Activated naive CD8-positive, alpha-beta T cell treated with anti-CD3 and anti-CD28 coated beads for 36 hours (primary cell): ENCODE measurements at places on chromosomes 5 and 9. TPM values are rescaled to one million over a fixed set of nuclear protein-coding genes. Genes with fewer than 3 reads are reported as not detected.
A peak's percentile ranks its signal among the peaks of the same experiment; 100 is the strongest.

- peak; percentile 67 for DNase-seq
Observed at GRCh38 chr5:170333161-170333910, 35.8 kb upstream of the LCP2 start.

- DNase-seq, result no peak
Observed at GRCh38 chr9:36729906-36730305, 157.2 kb downstream of the MELK start.

GRCh38 chr5:78506261-78507024, 142.1 kb downstream of the LHFPL2 start:
- DNase-seq, result no peak

DNA sequence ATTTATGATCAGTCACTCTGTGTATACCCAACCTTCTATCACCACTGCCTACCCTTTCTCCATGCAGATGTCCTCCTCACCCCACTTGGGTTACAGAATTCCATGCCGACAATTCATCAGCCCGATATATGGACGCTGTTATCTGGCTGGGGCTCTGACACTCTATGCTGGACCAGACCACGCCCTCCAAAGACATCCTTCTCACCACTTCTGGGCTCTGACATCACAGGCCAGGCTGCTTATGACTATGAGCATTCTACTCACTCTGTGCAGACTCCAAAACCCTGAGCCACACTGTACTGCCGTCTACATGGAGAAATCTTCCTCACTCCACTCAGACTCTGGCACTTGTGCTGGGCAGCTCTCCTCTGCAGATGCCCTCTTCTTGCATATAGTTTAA, 7.6 kb upstream of the AK3 start:
- no peak for DNase-seq

ANKRD31 gene
- 0.76 TPM for total RNA-seq

DNA sequence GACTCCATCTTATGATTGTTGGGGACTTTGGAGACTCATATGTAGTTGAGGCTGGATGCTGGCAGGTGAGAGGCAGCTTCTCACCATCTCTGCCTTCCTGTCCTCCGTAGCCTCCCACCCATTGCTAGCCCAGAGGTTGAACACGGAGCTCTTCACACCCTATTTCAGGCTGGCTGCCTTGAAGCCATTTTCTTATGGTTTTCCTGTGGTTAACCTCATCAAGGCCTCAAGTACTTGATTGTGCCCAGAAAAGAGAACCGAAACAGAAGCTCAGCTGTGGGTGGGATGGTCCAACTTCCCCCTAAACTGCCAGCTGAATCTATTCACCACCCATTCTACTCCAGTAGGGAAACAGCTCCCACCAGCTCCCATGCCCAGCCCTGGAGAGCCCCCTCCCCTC, 102.9 kb downstream of the LIFR start:
- DNase-seq, result peak; percentile 57

DNA sequence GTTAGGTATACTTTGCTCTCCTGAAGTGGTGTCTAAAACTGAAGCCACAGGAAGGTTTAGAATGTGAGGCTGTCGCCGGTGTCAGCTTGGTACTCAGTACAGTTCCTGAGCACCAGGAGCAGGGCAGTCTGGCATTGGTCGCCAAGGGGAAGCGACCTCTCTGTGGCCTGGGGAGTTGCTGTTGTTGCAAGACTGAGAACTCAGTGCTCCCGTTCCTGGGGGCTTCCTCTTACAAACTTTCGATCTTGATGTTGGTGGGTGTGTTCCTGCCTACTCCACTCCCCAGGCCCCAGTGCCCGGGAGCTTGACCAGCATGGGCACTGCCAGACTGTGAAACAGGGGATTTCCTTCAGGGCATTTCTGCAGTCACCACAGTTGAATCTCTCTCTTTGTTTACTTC, 52.4 kb upstream of the PPARGC1B start:
- DNase-seq, result no peak

- DNase-seq, result no peak
Observed at GRCh38 chr5:6725421-6725820, 12.2 kb downstream of the TENT4A start.

IFNA13 gene
- not detected for total RNA-seq

DNA sequence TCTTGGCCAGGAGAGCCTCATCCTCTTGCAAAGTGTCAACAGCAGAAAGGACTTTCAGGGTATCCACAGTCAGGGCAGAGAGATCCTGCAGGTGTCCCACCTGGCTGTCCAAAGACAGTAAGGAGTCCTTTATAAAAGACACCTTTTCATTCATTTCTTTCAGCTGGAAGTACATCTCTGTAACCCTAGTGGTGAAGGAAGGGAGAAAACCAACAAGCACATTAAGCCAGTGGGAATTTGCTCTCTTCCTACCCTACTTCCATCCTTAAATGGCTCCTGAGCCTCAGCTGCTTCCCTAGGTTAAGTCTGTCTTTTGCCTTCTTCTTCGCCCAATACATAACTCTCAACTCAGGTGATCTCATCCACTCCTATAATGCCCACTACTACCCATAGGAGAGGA, 124.8 kb downstream of the TRPM6 start:
- DNase-seq, result no peak

GRCh38 chr5:125575891-125576505, 829.6 kb upstream of the ZNF608 start:
- DNase-seq, result no peak

PCDHA12 gene
- total RNA-seq, result not detected

GRCh38 chr9:78112004-78112403, 80.4 kb upstream of the GNAQ start:
- DNase-seq, result no peak

- DNase-seq, result no peak
Observed at GRCh38 chr9:126635661-126636439, 22.1 kb downstream of the LMX1B start.

DNA sequence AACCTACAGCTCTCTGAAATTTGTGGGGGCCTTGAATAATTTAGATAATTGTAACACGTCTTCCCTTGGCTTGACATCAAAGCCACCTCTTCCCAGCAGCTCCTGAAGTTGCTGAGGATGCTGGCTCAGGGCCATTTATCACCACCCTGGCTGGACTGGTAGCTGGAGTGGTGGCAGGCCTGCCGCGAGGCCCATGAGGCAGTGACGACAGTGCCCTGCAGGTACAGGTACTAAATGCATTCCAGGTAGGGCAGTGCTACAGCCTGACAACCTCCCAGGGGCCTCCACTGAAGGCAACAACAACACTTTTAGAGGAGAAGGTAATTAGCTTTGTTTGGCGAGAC, 270.2 kb upstream of the KLF4 start:
- no peak for DNase-seq

- DNase-seq, result peak; percentile 77
Observed at GRCh38 chr9:127779136-127779981, 893 bp upstream of the SH2D3C start.

PCDHB8 gene
- total RNA-seq, result not detected

- no peak for DNase-seq
Observed at GRCh38 chr9:89839449-89839848, 234.6 kb downstream of the GADD45G start.

TERT gene
- total RNA-seq, result 6.2 TPM

- no peak for DNase-seq
Observed at GRCh38 chr9:123660691-123661466, 269.0 kb downstream of the DENND1A start.

GRCh38 chr9:4365055-4365454, 65.2 kb upstream of the GLIS3 start:
- DNase-seq, result peak; percentile 12

GRCh38 chr9:96555567-96556386, 63.9 kb downstream of the CDC14B start:
- no peak for DNase-seq

- no peak for DNase-seq
Observed at GRCh38 chr5:150073677-150074076, 12.7 kb downstream of the CSF1R start.

DNA sequence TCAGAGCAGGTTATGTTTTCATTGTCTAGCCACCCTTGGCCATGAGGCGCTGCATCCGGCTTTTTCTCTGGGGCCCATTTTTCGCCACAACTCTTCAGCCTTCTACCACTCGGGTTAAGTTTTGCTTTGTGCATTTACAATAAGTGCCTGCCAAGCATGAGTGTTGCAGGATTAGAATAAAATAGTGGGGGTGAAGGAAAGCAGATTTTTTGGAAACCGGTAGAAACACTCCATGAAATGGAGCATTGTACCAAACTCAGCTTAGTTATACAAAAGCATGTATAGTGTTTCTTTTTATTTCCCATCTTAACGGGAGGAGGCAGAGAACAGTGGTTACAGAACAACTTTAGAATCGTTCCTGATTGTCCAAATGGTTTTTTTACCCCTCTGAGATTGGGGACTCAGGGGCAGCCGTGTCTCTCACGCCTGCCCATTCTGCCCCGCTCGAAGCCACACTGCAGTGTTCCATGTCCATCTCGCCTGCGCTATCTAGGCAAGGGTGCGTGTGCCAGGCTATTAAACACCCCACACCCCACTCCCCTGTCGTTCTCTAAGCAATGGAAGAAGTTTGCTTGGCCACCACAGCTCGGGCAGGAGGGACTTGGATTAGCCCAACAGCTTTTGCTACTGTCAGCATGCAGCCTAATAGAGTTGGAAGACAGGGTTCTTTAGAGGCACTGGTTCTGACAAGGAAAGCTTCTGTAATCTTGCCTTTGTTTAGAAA, 268.8 kb upstream of the WWC1 start:
- no peak for DNase-seq

- DNase-seq, result no peak
Observed at GRCh38 chr9:123414204-123414603, 58.2 kb downstream of the CRB2 start.

- DNase-seq, result peak; percentile 31
Observed at GRCh38 chr5:146079695-146080373, 25.5 kb downstream of the PLAC8L1 start.
